ENCODE measurements at places on chromosomes 2 and 18. TPM values are rescaled to one million over a fixed set of nuclear protein-coding genes. Genes with fewer than 3 reads are reported as not detected.

The UGT1A5 gene
- polyA plus RNA-seq, result not detected

The TBR1 gene
- 0.04 TPM for polyA plus RNA-seq

The CKAP2L gene
- 6.1 TPM for polyA plus RNA-seq

The TEX44 gene
- not detected for polyA plus RNA-seq

The DLX1 gene
- 0.16 TPM for polyA plus RNA-seq

The RUFY4 gene
- polyA plus RNA-seq, result not detected

DNA sequence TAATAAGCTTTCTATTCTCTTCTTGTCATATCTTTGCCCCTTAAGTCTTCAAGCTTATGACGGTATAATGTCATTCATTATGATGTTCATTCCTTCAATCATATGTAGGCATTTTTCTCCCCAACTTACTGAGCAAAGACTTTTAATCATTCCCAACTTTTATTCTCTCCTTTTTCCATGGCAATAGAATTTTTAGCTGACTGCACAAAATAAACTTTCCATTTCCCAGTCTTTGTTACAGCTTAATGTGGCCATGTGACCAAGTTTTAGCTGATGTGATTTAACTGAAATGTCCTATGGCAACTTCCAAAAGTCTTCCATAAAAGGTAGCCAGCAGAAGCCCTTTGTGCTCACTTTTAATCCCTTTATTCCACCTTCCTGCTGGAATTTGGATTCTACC, 152.5 kb downstream of the ANKRD30B start:
- no peak for DNase-seq

DNA sequence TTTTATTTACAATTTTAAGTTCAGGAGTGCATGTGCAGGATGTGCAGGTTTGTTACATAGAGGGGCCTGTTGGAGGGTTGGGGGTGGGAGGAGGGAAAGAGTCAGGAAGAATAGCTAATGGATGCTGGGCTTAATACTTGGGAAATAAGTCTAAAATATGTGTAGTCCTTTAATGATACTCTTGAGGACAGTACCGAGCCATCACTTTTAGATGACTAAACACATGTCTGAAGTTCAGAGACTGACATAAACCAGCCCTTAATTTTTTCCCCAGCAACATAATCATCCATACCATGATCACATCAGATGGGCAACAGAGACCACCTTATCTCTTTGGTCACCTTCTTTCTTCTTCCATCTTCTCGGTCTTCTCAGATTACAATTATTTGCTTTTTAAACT, 189.1 kb upstream of the COL3A1 start:
- DNase-seq, result no peak

GRCh38 chr2:216715402-216715974, 20.1 kb upstream of the IGFBP5 start:
- DNase-seq, result no peak

- DNase-seq, result peak; percentile 36
Observed at GRCh38 chr2:161030260-161031063, 129.8 kb upstream of the TANK start.

DNA sequence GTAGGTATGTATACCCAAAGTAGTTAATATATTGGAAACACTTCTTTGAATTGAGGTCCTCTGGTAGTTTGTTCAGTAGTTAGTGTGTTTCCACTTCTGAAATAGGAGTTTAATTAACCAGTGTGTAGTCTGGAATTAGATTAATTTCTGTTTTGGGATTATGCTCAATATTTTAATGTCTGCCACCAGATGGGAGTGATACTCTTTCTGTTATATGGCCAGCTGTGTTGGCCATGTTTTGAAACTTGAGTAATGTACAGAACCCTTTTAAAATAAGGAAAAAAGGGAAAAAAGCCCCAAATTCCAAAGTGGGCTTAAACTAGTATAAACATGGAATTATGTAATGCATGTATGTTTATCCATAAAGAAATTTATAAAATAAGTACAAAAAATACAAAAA, 147.7 kb downstream of the CTNNA2 start:
- peak; percentile 15 for DNase-seq

DNA sequence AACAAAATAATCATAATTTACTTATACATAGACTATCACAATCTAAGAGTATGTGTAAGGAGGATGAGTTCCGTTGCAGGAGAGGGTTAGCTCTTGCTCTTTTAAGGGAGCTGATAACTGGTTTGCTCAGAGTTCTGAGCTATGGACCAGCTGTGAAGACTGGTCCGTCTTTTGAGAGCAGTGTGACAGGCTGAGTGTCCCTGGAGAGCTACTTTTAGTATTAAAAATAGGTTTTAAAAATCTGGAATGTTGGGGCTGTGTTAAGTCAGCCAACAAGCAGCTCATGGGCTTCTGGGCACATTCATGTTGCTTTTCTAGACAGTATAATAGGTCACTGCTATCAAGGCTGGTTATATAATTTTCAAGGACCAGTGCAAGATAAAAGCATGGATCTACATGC, 41.5 kb upstream of the TMEM131 start:
- DNase-seq, result no peak

DNA sequence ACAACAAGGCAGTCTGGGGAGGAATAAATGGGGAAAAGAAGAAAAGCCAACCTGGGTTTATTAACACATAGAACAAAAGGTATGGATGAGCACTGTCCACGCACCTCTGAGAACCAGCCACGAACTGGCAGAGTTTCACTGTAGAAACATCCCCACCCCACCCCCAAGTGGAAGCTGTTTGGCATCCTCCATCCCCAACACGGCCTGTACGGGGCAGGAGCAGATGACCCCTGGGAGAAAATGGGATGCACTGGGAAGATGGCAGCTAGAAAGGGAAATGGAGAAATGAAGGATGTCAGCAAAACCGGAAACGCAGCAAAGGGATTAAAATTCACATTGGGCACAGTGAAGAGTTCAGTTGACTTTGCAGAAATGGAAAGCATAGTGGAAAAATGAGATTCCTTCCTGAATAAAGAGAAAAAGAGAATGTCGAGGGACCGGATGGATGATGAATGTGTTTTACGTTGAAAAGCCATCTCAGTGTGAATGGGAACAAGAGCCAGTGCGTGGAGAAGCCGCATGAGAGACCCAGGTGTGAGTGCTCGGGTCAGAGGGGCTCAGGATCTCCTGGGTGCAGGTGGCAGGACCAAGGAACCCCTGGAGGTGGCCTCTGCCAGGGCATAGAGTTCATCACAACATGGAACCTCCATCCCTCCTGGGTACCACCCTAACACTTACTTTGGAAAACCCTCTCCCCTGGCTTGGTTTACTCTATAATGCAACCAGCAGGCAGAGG, 247.0 kb downstream of the ALPK2 start:
- no peak for DNase-seq

- no peak for DNase-seq
Observed at GRCh38 chr2:237538001-237538720, 28.2 kb upstream of the PRLH start.

DNA sequence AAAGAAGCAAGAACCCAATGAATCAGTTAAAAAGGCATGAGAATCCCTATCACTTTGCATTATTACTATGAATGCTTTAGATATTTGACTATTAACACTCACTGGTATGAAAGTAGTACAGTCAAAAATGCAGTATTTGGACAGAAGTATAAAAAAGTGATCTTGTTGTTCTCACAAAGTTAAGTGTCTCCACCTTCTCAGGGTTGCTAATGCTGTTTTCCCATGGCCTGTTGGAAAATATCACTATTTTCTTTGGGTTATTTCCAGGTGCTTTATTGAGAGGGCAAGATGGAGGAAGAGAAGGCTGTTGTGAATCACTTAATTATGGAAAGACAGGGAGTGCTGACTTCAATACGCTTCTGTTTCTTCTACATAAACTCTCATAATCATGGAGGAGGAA, 13.6 kb upstream of the CREB1 start:
- no peak for DNase-seq
